ENCODE measurements at places on chromosomes 12 and 14.

GRCh38 chr14:81523016-81523415, 10.6 kb downstream of the SEL1L start:
- DNase-seq: no peak

GRCh38 chr12:5364036-5364770, 67.7 kb upstream of the NTF3 start:
- no peak for DNase-seq

- DNase-seq: no peak
Measured at GRCh38 chr14:55867719-55868118, 250.5 kb upstream of the PELI2 start.

DNA sequence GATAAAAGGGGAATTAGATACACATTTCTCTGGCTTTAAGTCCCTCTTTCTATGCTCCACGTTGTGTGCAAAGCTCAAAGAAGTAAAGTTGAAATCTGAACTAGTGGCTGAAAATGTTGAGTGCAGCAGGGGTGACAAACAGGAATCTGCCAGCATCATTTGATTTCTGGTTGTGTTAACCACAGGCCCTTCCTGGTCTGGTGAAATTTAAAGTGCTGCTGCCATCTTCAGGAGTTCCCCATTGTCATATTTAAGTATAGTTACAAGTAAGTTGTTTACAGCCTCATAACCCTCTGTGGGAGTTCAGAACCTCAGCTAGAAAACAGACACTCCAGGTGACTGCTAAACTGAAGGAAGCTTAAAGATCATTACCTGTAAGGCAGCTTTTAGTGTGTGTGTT, 90.9 kb upstream of the CCDC196 start:
- DNase-seq: no peak

- no peak for DNase-seq
Measured at GRCh38 chr12:509500-509899, 49.8 kb downstream of the B4GALNT3 start.

All from glutamatergic neuron (in vitro differentiated cells).